ENCODE measurements at places on chromosomes 1 and 21. TPM values are rescaled to one million over a fixed set of nuclear protein-coding genes. Genes with fewer than 3 reads are reported as not detected.

RIMS3 gene
- 0.13 TPM for total RNA-seq

MTFR1L gene
- total RNA-seq = 30.3 TPM

ITLN2 gene
- 0.27 TPM for total RNA-seq

IRF2BP2 gene
- total RNA-seq = 78.2 TPM

KISS1 gene
- total RNA-seq = not detected

ASCL5 gene
- not detected for total RNA-seq

Data from thoracic aorta endothelial cell (primary cell).